ENCODE measurements at places on chromosomes 13 and 19. TPM values are rescaled to one million over a fixed set of nuclear protein-coding genes. Genes with fewer than 3 reads are reported as not detected.

VSTM1 gene
- 2.0 TPM for total RNA-seq

PTPRS gene
- total RNA-seq, result 102 TPM

PSG2 gene
- 1.4 TPM for total RNA-seq

DNA sequence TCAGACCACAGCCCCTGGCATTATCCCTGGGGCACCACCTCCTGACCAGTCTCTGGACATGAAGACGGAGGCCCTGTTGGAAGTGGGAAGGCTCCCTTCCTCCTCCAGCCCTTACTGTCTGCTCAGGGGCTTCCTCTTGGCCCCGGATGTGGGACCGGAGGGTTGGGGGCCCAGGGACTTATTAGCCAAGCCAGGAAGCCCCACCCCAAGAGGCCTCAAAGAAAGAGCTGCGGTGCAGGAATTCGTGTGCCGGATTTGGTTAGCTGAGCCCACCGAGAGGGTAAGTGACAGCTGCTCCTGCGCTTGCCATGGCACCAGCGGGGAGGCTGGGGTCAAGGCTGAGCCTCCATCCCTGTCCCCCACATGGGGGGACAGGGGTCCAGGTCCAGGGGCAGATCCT lies at the start of gene RETN:
Gene RETN (plus strand): TSS at position 208 of the 400 bp plus-strand sequence. CDS start 278 bp downstream, outside the sequence.
- DNase-seq, result no peak

DNA sequence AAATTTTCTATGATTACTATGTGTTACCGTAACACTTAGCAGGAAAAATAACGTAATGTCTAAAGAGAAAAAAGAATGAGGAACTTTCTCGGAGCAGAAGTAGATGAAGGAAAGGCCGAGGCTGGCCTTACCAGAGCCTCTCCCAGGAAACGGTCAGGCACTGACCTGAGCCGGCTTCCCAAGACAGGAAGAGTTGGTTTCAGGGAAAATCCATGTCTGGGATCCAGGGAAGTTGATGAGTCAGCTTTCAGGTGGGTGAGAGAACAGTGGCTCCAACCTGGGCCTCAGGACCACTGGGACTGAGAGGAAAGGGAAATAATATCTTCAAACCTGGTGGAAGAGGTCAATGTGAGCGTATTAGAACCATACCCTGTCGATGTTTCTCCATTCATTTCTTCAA lies 93.3 kb upstream of the UBL3 start:
- DNase-seq, result no peak

CCDC169 gene
- total RNA-seq, result 1.4 TPM

ZNF865 gene
- 13.2 TPM for total RNA-seq

SWSAP1 gene
- total RNA-seq, result 0.91 TPM

Data from HFFc6 (cell line).